DND-41 (cell line): ENCODE measurements at places on chromosomes 11 and 22.

- DNase-seq, result no peak
Measured at GRCh38 chr22:34904486-34904885, 161.5 kb upstream of the ISX start.

GRCh38 chr11:88431675-88432341, 94.3 kb upstream of the CTSC start:
- no peak for DNase-seq

GRCh38 chr11:68315171-68315920, 3.0 kb downstream of the LRP5 start:
- DNase-seq, result no peak

- DNase-seq, result no peak
Measured at GRCh38 chr22:20402960-20403778, 9.2 kb downstream of the ZNF74 start.

- no peak for DNase-seq
Measured at GRCh38 chr11:118663902-118664301, 15.5 kb downstream of the TREH start.

DNA sequence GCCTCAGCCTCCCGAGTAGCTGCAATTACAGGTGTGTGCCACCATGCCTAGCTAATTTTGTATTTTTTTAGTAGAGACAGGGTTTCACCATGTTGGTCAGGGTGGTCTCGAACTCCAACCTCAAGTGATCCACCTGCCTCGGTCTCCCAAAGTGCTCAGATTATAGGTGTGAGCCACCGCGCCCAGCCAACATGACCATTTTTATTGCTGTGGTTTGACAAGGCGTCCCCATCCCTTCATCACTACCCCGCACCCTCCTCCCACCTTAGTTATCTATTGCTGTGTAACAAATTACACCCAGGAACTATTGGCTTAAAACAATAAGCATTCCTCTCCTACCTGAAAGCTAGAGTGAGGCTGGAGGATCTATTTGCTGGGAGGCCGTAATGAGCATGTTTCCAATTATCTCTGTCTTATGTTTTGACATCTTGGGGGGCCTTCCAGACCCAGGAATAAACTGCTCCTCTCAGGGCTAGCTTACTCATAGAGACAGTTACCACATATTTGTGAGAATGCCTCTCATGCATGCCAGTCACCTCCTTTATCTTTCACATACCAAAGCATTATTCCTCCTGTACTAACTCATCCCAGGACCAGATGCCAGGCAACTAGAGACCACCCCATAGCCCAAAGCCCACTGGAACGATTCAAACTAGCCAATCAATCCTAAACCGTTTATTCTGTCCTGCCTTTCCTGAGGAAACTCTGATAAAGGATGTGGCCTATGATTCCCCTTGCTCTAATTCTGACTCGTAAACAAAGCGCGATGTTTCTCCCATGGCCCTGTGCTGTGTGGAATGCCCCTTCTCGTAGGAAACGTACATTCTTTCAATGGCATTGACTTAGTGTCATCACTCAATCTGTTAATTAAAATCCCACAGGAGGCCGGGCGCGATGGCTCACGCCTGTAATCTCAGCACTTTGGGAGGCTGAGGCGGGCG, 19.4 kb downstream of the SNU13 start:
- no peak for DNase-seq

DNA sequence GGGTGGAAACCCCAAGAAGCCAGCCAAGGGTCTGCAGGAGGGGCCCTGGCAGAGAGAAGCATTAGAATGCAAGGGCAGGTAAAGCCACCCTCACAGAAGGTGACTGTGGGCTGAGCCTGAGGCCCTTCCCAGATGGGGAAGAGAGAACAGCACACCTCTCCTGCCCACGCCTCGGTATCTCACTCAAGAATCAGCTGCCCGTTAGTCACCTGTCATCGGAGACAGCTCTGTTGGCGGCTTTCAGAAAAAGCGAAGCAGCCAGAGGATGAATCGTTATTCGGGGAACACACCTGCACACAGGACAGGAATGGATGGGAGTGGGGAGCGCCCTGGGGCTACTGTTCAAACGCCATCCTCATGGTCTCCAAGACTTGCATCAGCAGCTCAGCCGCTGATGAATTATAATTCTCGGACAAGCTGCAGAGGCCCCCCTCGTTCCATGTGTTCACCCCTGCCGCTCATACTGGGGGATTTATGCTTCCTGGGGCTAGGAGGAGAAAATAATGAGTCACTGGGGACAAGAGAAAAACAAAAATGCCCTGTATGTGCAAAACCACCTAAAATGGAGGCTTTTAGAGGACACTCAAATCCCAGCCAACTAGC, 21.6 kb upstream of the TMA7B start:
- DNase-seq, result no peak

GRCh38 chr11:61974766-61975631, 7.6 kb upstream of the FTH1 start:
- no peak for DNase-seq

DNA sequence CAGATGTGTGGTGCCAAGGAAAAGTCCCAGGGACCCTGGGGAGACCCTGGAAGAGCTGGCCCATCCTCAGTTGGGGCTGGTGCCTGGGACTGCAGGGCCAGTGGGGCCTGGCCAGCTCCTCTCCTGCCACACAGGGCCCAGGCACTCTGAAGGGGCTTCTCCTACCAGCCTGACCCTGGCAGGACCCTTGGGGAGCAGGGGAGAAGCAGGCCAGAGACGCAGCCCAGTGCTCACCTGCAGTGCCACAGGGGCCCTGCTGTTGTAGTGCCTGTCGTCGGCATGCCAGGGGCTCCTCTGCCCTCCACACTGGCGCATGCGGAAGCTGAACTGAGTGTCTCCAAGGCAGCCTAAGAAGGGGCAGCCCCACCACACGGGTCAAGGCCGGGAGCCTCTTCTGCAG, 9.1 kb downstream of the DENND6B start:
- no peak for DNase-seq

DNA sequence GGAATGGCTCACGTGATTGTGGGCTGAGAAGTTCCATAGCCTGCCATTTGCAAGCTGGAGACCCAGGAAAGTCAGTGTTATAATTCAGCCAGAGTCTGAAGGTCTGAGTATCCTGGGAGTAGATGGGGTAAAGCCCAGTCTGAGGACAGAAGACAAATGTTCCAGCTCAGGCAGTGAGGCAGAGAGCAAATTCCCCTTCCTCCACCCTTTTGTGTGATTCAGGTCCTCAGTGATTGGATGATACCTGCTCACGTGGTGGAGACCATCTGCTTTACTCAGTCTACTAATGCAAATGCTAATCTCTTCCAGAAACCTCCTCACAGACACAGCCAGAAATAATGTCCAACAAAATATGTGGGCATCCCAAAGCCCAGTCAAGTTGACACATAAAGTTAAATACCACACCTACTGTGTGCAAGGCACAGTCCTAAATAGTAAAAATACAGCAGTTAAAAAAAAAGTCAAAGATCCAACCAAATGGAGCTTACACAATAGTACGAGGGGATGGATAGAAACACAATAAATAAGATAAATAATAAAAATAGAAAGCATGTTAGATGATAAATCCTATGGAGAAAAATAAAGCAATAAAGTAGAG, 13.2 kb upstream of the APOL6 start:
- no peak for DNase-seq

GRCh38 chr22:47124451-47124881, 362.0 kb downstream of the TBC1D22A start:
- no peak for DNase-seq

DNA sequence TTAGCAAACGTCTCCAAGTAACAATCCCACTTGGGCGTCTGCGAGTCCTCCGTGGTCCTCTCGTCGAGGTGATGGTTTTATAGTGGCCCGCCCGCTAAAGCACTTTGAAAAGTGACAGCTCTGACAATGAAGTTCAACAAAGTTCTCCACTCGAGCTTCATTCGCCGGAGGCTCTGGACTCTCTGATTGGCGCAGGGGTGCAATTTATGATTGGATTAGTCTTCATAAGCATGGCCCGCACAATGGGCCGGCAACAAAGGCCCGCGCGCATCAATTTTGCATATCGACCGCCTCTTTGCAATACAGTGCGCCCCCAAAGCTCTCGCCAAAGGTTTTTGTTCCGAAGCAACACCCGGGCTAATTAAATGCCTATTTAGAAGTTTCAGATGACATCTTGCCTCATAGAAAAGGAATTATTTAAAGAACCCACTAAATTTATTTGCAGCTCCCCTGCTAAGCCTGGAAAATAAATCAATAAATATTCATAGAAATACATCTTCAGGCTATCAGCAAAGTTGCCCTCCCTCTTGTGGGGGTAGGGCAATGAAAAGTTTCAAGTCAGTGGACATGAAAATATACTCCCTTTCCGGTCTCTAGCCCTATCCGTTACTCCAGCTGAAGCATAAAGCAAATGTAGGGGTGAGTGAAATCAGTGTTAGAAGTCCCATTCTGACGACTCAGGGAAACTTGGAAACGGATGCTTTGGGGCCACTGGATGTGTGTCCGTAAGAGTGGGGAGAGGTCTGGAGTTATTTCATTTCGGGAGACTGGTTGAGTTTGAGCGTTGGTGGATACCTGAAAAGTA, at the start of gene DBX1:
Gene DBX1 (minus strand): TSS at position 51 of the 805 bp plus-strand sequence. CDS start 151 bp downstream, outside the sequence.
- no peak for DNase-seq

DNA sequence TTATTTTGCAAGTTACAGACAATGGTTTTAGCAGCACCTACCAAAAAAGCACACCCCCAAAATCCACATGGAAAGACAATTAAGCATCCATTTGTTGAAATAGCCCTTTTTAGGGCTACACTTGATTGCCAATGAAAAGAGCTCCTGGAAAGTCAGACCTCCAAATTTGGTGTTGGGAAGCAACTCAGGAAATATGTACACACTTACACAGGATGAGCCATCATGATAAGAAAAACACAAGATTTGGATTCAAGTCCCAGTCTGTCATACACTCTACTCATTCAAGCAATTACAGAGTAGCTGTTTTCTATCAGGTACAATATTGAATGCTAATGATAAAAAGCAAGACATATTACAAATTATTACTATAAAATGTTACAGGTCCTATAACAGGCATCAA, 31.5 kb downstream of the FAM168A start:
- no peak for DNase-seq

GRCh38 chr22:19655399-19655798, 58.9 kb upstream of the SEPTIN5 start:
- no peak for DNase-seq

DNA sequence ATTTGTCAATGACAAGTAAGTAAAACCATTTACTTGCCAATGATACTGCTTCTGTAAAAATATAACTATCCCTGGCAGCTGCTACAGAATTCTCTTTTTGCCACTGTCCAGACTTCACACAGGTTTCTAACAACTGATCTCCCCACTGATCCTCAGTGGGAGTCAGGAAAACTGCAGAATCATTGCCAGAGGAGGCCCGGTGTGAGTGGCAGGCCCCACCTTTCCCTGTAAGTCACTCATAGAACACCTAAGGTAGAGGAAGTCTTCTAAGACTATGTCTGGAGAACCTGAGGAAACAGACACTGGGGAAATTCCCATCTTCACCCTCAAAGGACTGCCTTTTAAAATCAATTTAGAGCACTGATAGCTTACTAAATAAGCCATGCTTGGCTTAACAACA, 66.3 kb downstream of the ZC3H12C start:
- DNase-seq, result no peak

- DNase-seq, result no peak
Measured at GRCh38 chr11:125491146-125491545, 4.9 kb downstream of the FEZ1 start.

- DNase-seq, result no peak
Measured at GRCh38 chr11:28701760-28702449, 593.7 kb downstream of the METTL15 start.

DNA sequence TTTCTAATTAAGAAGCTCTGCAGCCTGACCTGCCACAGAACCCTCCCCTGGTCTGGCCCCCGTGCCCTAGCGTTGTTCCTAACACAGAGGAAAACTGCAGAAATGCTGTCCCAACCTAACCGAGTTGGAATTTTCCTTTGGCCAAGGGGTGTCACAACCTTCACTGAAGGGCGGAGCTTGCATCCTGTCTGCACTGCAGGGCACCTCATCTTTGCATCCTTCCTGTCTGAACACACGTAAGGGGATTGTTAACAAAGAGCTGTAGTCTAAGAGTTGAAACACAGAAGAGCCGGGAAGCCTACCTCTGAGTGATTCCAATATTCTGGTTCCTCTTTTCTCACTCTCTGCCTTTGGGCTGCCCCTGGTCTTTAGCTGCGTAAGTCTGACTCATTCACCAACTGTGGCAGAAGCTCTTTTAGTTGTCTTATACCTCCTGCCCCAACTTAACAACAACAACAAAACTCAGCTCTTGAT, 1.6 kb downstream of the DIXDC1 start:
- no peak for DNase-seq

DNA sequence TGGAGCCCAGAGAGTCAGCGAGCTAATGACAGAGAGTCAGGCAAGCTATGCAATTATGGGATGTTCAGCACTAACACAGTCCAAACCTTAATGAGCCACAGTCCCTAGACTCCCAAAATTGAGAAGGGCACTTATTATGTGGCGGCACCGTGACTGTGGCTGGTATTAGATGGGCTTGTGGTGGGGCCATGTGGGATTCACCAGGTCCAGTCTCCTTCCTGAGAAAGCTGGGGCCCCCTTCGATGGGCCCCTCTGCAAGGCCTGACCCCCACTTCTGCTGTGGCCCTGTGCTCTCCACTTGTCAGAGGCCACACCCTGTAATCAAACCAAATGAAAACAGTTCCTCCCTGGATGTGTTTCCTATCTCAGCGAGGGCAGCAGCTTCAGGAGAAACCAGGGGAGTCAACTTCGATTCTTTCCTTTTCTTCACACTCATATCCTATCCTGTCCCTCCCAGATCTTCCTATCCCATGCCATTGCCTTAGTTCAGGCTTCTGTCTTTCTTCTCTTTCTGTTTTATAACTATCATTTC, 42.9 kb downstream of the INSC start:
- DNase-seq, result no peak
